RWPE1 (cell line): ENCODE measurements at places on chromosomes 3 and 15.

- no peak for DNase-seq
Measured at GRCh38 chr15:74217907-74218885, 15.6 kb upstream of the STRA6 start.

GRCh38 chr3:85935171-85935570, 976.4 kb downstream of the CADM2 start:
- DNase-seq, result no peak

GRCh38 chr3:14512281-14512941, 27.7 kb downstream of the GRIP2 start:
- no peak for DNase-seq

- peak; percentile 70 for DNase-seq
Measured at GRCh38 chr3:48151058-48151806, 37.0 kb downstream of the CDC25A start.

GRCh38 chr3:176942305-176942704, 255.0 kb downstream of the TBL1XR1 start:
- DNase-seq, result no peak

GRCh38 chr3:111577798-111578685, 17.1 kb downstream of the ZBED2 start:
- peak; percentile 78 for DNase-seq

DNA sequence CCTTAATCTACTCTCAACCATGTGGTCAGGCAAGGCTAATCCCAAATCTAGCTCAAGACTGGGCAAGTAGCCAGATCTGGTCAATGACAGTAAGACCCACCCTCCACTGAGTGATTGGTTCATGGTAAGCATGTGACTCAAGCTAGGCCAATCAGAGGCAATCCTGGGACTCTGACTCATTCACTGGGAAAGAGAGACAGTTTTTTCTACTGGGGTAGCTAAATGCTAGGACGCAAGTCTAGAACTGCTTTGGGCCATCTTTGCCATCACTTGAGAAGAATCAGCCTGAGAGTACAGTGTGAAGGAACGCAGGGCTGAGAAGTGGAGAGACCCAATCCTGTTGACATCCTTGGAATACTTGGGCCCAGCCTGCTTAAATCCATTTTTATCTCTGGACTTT, 9.4 kb upstream of the RAD18 start:
- DNase-seq, result peak; percentile 54

GRCh38 chr3:160826408-160826807, 70.4 kb downstream of the PPM1L start:
- DNase-seq, result no peak
